CD14-positive monocyte (primary cell): ENCODE measurements at places on chromosomes 3 and 15.

GRCh38 chr3:56522374-56522773 is 34.6 kb upstream of the CCDC66 start:
- DNase-seq: no peak

DNA sequence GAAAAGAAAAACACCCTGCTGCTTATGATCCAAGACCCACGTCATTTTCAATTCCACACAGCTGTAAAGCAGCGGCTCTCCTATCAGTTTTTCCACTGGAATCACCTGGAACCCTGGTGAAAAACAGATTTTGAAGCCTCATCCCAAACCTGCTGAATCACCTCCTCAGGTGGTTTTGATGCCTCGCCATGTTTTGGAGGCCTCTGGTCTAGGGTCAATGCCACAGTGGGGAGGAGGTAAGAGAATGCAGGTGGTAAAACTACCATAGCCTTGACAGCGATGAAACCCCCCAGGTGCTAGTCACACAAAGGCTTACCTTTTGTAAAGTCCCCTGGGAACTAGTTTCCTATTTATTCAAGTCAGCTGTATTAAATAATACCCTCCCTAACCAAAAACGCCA is 24.8 kb downstream of the MYO1E start:
- DNase-seq: no peak

GRCh38 chr15:76286271-76286879 is 24.9 kb downstream of the ETFA start:
- no peak for DNase-seq

GRCh38 chr3:187016639-187017345 is 86.5 kb downstream of the ST6GAL1 start:
- DNase-seq: peak; percentile 72

- DNase-seq: no peak
These were observed 108.3 kb downstream of the P3H2 start for GRCh38 chr3:190012314-190012782.

- DNase-seq: no peak
These were observed 1060.0 kb downstream of the NAALADL2 start for GRCh38 chr3:175919133-175919532.

- DNase-seq: no peak
These were observed 52.9 kb upstream of the EPHB1 start for GRCh38 chr3:134742202-134742601.

- no peak for DNase-seq
These were observed 1016.0 kb downstream of the MCTP2 start for GRCh38 chr15:95247071-95247984.

GRCh38 chr3:31246293-31247062 is 286.2 kb upstream of the STT3B start:
- DNase-seq: no peak

GRCh38 chr3:164352991-164353390 is 725.3 kb downstream of the SI start:
- no peak for DNase-seq

DNA sequence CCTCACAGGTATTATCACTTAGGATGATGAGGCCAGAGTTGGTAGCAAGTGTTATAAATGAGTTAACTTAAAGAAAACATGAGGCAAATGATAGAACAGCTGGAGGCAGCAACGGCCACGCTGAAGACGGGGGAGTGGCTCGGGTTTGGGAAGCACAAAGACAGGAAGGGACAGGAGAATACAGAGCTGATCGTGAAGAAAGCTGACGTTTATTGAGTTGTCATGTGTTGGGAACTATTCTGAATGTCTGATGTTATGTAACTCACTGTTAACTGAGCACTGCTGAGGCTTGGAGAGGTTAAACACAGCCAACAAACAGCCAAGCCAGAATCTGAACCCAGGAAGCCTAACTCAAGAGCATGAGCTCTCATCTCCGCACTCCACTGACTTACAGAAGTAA is 42.3 kb downstream of the FGD5 start:
- no peak for DNase-seq

GRCh38 chr3:146991907-146992306 is 386.8 kb upstream of the PLSCR5 start:
- no peak for DNase-seq

- no peak for DNase-seq
These were observed 113.2 kb downstream of the NEO1 start for GRCh38 chr15:73165435-73165834.

- no peak for DNase-seq
These were observed 106.4 kb upstream of the PFN2 start for GRCh38 chr3:150077107-150077506.

DNA sequence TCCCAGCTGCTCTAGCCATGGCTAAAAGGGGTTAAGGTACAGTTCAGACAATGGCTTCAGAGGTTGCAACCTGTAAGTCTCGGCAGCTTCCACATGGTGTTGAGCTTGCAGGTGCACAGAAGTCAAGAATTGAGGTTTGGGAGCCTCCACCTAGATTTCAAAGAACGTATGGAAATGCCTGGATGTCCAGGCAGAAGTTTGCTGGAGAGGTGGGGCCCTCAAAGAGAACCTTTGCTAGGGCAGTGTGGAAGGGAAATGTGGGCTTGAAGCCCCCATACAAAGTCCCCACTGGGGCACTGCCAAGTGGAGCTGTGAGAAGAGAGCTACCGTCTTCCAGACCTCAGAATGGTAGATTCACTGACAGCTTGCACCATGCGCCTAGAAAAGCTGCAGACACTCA is 73.7 kb downstream of the STT3B start:
- DNase-seq: no peak

DNA sequence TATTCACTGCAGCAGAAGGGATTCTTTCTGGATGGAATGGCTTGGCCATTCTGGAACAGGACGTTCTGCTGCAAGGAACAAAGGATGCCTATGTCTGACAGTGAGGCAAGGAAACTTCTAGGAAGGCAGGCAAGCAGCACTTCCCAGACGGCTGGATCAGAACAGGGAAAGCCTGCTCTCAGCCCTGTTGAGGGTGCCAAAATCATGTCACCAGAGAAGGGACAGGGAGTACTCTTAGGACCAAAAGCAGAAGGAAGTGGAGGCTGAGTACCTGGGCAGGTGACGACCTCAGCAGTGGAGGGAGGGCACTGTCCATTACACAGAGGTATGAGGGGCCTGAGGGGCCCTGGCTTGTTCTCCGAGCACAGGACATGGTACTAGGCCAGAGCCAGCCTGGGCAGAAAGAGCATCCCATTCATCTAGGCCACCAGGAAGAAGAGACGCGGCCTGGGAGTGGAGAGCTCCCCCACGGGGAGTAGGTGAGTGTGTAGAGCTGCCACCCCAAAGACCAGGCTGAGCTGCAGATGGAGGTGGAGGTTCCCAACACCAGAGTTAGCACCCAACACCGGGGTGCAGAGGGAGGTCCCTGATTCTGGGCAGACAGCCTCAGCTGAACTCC is 9.6 kb downstream of the KLF15 start:
- no peak for DNase-seq

DNA sequence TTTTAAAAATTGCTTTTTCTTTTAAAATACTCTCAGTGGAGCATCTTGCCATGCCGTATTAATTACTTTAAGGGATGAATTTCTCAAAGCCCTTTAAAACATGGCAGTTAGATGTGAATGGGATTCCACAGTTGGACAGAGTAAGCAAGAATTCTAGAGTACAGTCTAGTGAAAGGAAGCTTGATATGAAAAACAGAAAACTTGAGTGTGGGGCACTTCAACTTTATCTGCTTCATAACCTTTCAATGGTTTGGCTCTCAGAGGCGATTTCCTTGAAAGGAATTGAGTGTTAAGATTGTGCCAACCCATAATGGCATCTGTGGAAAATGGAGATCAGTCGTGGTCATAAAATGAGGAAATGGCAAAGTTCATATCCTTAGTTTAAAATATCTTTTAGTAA is 127.7 kb upstream of the SAMMSON start:
- no peak for DNase-seq

DNA sequence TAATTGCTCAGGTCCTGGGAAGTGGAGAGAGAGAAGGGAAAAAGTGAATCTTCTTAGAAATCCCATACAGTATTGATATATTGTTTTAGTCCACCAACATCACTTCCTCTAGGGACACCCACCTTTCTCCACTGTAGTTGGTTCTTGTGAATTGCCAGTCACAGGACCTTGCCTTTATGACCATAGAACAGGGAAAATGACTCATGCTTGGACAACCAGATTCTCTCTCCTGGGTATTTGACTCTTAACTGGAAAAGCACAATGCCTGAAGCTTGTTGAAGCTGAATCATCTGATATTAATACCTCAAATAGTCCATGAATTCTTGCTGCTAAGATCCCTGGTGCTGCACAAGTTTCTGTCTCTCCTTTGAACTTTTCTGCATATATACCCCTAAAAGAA is 32.5 kb upstream of the DCLK3 start:
- no peak for DNase-seq

DNA sequence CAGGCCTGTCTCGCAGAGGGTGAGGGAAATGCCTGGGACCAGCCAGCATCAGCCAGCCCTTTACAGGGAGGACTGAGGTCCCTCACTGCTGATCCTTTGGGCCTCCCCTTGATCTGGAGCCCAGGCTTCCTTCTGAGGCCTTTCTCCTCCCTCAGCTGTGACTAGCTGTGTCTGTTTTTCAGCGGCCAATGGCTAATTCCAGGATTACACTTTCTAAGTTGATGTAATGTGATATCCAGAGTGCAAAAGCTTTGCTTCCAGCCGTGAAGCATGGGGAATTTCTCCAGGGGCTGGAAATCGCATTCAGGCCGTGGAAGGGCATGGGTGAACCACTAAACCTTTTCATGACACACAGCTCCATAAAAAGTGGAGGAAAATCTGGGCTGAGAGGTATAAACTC is 157.6 kb downstream of the SHQ1 start:
- DNase-seq: no peak

DNA sequence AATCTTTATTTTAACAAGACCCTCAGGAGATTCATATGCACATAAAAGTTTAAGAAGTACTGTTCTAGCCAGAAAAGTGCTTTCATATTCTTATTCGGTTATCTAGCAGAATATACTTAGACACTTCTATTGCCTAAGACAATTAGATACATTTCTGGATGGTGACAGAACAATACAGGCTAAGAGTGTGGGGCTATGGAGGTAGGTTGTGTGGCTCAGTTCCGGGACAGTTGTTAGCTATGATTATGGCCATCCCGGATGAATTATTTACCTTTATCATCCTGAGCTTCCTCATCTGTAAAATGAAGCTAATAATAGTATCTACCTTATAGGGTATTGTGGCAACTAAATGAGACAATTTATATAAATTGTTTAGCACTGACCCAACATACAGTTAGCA is 6.6 kb downstream of the FAM98B start:
- no peak for DNase-seq
